ENCODE measurements at places on chromosomes 12 and 14.

DNA sequence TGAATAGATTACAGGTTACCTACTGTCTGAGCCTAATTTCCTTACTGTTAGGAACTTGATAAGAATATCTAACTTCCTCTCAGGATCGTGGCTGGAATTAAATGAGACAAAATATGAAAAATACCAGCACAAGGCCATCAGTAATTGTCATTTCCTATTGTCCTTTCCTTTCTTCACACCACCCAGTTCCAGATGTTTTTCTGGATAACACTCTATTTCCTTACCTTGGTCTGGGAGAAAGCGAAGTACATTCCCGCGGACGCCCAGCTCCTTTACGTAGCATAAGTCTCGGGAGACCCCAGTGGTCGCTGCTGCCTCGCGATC is 376 bp downstream of the GDF3 start:
- no peak for DNase-seq

- peak; percentile 67 for DNase-seq
Measured at GRCh38 chr12:31868965-31869364, 90.2 kb upstream of the RESF1 start.

GRCh38 chr12:6228535-6229223 is 28.5 kb downstream of the CD9 start:
- no peak for DNase-seq

- no peak for DNase-seq
Measured at GRCh38 chr14:28307506-28307905, 459.1 kb upstream of the FOXG1 start.

DNA sequence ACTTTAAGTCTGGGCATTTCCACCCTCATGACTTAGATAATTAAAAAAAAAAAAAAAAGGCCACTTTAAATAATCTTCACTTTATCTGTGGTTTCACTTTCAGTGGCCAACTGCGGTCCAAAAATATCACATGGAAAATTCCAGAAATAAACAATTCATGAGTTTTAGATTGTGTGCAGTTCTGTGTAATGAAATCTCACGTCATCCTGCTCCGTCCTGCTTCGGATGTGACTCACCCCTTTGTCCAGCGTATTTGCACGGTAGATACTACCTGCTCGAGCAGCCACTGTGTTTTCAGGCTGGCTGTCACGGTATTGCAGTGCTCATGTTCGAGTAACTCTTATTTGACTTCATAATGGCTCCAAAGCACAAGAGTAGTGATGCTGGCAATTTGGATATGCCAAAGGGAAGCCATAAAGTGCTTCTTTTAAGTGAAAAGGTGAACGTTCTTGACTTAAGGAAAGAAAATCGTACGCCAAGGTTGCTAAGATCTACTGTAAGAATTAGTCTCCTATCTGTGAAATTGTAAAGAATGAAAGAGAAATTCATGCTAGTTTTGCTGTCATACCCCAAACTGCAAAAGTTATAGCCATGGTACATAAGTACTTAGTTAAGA is 2.4 kb downstream of the E2F7 start:
- no peak for DNase-seq

DNA sequence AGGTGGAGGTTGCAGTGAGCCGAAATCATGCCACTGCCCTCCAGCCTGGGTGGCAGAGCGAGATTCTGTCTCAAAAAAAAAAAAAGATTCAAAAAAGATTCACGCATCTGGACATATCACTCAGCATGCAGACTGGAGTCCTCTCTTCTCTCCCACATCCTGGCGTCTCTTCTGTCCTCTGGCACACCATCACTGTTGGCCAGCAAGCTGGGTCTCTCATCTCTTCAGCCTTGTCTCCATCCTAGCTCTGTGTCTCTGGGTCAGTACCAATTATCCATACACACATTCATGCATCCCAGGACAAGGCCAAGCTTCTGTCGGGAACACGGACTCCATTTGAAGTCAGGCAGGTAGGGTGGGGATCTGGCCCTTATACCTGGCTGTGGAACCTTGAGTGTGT is 105.5 kb upstream of the MAP1LC3B2 start:
- DNase-seq, result no peak

GRCh38 chr12:15600223-15600935 is 188.8 kb downstream of the EPS8 start:
- no peak for DNase-seq

DNA sequence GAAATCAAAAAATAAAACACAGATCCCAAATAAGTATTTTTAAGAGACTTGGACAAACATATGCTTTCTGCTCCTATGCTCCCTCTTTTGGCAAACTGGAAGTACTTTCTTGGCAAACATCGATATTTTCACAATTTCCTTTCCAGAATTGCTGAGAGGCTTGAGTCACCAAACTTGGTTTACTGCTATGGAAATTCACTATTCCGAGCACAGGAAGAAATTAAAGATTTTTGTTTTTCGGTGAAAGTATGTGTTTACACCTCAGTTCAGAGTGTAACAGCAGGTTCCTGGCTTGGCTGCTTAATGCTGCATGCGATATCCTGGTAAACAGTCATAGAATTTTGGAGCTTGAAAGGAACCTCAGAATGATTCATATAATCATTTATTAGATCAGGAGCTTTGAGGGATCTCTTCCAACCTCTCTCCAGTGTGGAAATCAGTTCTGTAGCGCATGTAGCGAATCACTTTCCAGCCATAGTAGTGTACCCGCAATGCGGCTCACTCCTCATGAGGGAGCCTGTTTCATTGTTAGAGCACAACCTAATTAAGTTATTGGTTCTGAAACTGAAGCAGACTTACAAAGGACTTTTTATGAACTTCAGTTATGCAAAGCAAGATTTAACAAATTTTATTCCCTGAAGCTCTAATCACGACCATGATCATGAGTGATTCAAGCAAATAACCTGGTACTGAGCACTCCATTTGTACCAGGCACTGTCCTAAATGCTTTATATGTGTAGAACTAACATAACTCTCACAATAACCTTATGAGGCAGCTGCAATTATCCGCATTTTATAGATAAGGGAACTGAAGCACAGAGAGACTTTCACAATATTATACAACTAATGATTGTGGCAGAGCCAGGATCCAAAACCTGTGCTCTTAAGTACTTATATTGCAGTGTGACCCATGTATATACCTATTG is 56.4 kb upstream of the ATP2A2 start:
- no peak for DNase-seq

DNA sequence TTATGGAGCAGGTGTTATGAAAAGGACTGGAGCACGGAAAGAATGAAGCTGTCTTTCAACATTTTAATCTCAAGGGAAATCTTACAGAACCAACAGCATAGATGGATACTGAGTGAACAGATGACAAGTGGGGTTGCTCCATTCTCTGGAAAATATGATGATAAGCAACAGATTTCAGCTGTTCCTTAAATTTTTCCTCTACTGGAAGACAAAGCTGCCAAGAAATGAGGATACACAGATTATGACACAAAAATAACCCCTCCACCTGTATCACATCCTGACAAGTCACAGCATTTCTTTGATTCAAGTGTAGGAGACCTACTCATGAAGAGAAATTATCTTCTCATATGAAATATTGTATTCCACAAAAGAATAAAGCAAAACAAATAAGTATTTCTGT is 13.0 kb upstream of the TMTC2 start:
- DNase-seq, result peak; percentile 20

DNA sequence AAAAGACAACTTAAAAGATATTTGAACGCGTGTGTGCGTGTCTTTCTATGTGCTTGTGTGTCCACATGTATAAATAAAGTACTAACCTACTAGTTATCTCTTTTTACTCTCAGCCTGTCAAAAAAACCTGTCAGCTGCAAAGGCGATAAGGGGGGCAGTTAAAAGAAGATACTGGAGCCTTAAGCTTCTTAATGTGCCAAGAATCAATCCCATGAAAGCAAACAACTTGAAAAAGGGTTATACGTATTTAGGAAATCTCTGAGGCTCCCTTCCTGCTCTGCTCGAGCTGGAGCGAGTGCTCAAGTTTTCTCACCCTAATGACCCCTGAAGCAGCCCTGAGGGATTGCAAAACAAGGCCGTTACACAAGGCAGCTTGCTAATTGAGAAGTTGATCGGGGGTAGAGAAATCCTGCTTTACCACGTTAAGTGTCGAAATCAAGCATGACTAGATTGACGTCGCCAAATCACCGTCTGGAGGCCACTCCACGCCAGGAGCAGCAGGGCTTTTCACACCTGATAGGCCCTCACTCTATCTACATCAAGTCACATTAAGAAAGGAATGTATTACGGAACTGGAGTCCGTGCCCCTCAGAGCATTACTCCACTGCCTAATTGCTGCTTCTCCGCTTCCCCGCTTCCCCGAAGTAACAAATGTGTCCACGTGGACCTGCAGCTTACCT is 32.4 kb downstream of the LMO3 start:
- peak; percentile 88 for DNase-seq

DNA sequence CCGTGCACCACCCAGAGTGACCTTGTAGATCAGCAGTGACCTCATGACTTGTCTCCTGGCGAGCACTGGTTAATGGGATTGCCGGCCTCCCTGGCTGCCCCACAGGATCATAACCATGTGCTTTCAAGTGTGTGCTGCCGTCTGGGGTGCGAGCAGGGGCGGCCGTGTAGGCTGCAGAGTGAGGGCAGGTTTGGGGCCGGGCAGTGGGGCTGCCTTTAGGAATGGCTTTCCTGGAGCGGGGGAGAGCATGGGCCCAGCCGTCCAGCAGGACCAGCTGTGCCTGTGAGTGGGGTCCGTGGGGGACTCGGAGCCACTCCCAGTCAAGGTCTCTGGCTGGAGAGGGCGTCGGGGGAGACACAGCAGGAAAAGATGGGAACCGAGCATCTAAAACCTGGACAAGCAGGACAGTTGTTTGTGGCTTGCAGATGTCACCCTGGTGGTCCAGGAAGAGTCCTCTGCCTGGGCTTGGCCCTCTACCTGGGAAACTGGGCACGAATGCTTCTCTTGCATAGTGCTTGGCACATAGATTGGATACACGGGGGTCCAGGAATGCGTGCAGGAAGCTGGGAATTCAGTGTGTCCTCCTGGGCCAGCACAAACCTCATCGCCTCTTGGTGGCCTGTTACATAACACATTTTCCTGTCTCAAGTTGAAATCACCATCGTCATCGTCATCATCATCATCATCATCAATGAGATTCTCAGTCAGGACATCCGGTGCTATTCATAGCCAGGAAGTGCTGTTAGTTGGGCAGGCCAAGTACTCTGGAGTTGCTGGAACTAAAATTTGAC is 96.0 kb downstream of the ADGRD1 start:
- no peak for DNase-seq

Measured in NCI-H524 (cell line).